ENCODE measurements at places on chromosomes 5 and 9.

DNA sequence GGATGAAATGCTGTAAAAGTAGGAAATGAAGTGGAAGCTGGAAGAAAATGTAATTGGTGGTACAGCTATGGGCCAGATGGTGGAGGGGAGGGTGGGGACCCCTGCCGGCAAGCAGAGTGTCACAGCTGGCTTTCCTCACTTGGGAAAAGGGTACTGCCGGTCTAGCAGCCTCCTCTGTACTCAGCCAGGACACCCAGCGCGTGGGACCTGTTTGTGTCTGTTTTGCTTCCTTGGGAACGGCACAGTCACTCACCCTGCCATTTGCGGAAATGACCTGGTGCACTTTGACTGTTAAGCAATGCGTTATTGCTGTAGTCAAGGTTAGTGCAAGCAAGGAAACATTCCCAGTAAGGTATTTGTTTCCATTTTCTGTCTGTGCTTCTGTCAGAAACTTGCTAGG, 10.1 kb downstream of the TMEM252 start:
- DNase-seq, result peak; percentile 86

- DNase-seq, result peak; percentile 46
Observed at GRCh38 chr5:138952962-138953361, 77.8 kb upstream of the LRRTM2 start.

GRCh38 chr5:166102947-166103346, 2188.5 kb upstream of the WWC1 start:
- no peak for DNase-seq

DNA sequence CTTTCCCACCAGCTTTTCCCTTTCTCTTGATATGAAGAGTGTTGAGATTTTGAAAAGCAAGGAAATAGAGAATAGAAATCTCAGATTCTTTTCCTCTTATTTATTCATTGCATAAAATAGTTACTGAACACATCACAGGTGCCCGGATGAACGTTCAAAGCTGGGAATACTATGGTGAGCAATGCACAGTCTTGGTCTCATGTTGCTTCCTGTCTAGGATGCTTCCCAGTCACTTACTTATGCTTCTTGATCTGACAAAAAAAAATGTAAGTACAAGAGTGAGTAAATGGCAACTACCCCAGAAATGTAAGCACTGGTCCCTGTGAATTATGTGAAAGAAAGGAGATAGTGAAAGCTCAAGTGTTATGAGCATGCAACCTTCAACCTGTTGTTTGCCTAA, 153.5 kb upstream of the S1PR3 start:
- no peak for DNase-seq

GRCh38 chr9:131986576-131986975, 93.1 kb downstream of the MED27 start:
- peak; percentile 2 for DNase-seq

GRCh38 chr5:68683632-68684036, 410.2 kb upstream of the SLC30A5 start:
- DNase-seq, result peak; percentile 95

- DNase-seq, result no peak
Observed at GRCh38 chr9:31873722-31874121, 510.7 kb upstream of the ACO1 start.

DNA sequence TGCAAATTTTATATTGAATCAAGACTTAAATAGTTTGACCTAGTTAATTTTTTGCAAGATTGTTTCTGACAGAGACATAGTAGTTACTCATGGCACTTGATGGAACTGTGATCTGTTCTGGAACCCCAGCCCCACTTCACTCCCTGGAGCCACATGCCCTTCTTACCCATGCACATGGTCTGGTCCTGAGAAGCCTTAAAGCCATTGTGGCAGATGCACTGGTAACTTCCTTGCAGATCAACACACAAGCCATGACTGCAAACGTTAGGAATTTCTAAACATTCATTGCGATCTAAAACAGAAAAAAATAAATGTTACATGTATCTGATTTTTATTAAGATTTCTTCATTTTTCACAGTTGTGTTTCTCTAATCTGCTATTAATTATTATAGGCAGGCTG, 221.2 kb downstream of the SLC12A2 start:
- DNase-seq, result no peak

- no peak for DNase-seq
Observed at GRCh38 chr9:37542488-37542887, 33.7 kb downstream of the FBXO10 start.

DNA sequence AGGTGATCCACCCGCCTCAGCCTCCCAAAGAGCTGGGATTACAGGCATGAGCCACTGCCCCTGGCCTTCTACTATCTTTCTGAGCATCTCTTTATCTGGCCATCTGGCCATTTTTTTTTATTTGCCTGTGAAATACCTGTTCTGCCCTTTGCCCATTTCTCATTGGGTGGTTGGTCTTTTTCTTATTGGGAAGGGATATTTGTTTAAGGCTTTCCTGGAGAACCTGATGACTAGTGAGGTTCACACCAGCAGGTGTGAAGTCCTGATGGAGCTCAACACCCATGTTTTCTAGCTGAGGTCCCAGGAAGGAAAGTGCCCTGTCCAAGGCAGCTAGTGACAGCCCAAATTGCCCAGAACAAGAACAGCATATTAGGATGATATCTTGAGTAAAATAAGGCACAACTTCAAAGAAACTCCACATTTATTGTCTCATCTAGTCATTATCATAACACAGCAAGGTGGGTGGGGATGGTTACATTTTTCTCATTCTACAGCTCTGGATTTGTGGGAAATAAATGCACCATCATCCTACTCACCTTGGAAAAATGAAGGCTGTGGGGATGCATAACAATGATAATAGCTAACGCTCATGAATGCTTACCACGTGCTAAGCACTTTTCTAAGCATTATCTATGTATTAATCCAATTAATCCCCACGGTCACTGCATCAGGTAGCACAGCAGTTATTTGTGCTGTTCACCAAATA, 20.3 kb downstream of the SLC36A3 start:
- DNase-seq, result no peak

DNA sequence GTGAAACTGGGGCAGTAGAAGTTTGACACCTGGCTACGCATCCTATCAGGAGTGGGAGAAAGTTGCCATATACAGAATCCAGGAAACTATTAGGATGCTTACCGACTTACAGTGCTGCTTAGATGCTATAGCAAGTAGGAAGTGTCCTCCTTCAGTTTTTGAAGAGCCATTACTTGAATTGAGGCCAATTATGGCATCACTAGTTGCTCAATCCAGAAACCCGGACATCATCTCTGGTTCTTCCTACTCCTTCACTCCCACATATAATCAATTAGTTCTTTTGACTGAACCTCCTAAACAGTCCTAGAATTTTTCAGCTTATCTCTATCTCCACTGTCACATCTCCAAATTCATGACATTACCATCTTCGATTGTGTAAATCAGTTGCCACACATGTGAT, 41.8 kb upstream of the UGCG start:
- no peak for DNase-seq

DNA sequence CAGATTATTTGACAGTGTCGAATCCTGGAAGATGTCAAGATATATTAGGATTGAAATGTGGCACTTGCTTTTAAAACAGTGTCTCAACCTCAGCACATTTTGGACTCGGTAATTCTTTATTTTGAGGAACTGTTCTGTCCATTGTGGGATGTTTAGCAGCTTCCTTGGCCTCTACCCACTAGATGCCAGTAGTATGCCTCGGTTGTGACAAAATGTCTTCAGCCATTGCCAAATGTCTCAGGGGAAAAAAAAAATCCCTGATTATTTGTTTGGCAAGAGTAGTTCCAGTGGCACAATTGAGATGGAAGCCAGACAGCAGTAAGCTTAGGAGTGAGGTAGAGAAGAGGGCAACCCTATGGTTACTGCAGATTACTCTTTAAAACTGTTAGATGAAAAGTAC, 694.5 kb upstream of the RIOK2 start:
- no peak for DNase-seq

GRCh38 chr9:107636571-107637381, 147.2 kb upstream of the KLF4 start:
- DNase-seq, result no peak
